ENCODE measurements at places on chromosomes 5 and 9.

DNA sequence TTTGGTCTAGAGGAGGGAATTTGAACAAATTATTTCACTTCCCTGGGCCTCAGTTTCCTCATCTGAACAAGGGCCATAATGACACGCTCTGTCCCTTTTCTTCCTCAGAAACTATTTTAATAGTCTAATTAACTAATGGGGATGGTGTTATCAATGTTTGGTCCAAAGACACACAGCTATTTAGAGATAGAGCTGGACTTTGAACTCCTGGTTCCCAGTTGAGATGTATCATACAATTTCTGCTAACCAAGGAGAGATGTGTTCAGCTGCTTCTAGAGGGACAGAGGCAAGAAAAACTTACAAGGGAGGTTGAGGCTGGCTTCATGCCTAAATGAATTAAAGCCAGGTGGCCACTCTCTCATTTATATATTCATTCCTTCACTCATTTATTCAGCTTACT is 90.6 kb upstream of the CLINT1 start:
- no peak for DNase-seq

DNA sequence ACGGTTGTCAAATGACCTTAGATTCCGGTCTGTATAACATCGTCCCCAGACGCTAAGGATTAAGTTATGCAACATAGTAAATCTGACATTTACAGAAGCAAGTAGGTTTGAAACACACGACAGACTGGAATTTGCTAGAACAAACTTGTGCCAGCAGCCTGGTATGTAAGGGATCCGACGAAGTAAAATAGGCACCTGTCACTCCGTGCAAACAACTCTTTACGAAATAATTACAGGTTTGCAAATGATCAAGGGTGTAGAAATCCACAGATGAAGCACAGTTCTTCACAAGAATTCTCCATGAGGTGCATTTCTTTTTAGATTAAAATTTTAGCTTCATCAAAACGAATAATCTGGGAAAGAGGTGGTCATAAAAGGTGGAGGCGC is 508 bp downstream of the MOCS2 start:
- DNase-seq: no peak

DNA sequence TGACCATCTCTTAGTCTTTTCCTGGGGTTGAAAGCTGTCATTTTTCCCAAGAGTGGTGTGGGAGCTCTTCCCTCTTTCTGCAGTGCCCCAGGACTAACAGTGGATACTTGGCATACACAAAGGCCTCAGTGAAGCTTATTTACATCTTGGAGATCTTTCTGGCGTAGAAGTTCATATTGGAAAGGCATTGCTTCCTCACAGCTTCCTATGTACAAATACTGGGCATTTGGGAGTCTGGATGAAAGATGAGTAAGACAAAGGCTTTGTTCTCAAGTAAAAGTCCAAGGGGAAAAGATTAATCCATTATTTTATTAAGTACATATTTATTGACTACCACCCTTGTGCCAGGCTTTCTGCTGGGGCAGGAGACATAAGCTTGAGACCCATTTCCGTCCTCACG is 22.0 kb downstream of the MAP3K1 start:
- DNase-seq: no peak

- no peak for DNase-seq
These were observed 80.3 kb downstream of the RCL1 start for GRCh38 chr9:4873066-4873465.

DNA sequence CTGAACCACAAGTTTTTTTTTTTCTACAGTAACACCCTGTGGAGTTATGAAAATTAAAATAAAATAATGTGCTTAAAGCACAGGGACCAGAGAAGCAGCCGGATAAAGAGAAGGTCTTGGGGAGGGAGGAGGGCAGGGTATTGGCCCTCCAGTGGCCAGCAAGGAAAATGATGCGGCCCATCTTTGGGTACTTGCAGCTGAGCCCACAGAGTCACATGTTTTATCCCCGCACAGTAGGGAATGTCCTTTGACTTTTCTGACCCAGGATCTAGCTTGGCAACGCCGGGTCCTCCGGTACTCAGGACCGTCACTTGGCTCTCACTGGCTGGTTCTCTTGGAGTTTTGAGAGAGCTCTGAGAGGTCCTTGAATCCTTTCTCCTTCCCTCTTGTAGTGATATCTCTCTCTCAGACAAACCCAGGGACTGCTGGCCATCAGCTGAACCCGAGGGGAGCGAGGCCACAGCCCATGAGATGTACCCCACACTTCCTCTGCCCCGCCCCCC is 35.3 kb upstream of the HSPA9 start:
- peak; percentile 30 for DNase-seq

- DNase-seq: no peak
These were observed 127.8 kb upstream of the DHFR start for GRCh38 chr5:80782626-80783025.

GRCh38 chr5:55463613-55464012 is 71.2 kb downstream of the PLPP1 start:
- no peak for DNase-seq

DNA sequence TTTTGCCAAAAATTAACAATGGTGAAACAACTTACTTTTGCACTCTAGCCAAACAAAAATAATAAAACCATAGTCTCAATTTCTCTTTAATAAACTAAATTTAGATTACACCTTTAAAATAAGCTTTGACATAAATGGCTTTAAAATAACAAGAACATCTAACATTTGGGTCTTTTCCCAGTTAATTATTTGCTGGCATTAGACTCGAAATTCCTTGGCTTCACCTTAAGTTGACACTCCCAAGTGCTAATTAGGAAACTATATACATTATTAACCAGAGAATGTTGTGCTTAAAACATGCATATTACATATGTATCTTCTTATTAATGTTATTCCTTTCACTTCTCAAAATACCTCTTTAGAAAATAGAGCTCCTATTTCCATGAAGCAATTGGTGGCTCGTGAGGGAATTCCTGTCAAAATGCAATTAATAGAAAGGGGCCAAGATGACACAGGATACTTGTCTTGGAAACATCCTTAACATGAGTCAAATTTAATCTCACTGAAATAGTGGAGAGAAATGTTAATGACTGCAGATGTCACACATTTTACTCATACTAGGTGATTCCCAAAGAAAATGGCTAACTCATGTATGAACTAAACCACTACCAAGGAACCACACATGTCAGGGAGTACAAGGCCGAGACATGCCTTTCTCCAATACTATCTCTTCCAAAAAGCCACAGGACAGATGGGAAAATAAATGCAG is 932.9 kb upstream of the DMAC1 start:
- no peak for DNase-seq

- no peak for DNase-seq
These were observed 53.8 kb upstream of the KLF9 start for GRCh38 chr9:70468291-70468690.

GRCh38 chr9:81729135-81729534 is 39.8 kb upstream of the TLE1 start:
- DNase-seq: no peak

GRCh38 chr9:112337547-112337946 is 4.1 kb upstream of the PTBP3 start:
- DNase-seq: no peak

DNA sequence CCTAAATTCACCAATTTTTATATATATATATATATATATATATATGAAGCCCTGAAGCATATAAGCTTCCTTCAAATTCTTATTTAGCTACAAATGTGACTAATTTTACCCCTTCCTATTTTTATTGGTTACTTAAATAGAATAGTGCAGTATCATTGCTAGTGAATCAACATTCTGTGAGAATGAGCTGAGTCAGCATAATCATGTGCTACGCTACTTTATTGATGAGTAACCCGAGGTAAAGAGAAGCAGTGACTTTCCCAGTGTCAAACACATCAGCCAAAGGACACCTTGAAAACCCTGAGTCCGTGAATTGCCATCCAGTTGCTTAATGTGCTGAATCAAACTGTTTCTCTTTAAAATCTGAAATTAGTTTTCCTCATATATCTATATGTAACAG is 546.2 kb downstream of the DMRTA1 start:
- no peak for DNase-seq

DNA sequence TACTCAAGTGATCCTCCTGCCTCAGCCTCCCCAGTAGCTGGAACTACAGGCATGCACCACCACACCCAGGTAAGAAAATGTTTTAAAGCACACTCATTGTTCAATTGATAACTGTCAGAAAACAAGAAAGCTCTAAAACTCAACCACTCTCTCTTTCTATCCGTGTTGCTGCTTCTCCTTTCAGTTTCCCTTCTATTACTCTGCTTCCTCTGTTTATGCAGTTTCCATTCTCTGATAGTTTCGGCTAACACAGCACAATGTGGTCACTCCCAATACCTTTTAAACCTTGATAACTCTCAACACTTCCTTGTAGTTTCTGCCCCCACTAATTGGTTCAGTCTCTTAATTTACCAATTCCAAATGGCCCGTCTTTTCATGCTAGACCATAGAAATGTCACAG is 59.2 kb upstream of the NR4A3 start:
- DNase-seq: no peak

GRCh38 chr5:171505473-171506043 is 86.1 kb downstream of the FGF18 start:
- DNase-seq: no peak
